Stimulated activated CD4-positive, alpha-beta T cell treated with anti-CD3 and anti-CD28 coated beads, Interleukin-12 subunit alpha, Interleukin-12 subunit beta, amount 100 ng/mL, for 24 hours (primary cell): ENCODE measurements at places on chromosomes 1 and 21.

DNA sequence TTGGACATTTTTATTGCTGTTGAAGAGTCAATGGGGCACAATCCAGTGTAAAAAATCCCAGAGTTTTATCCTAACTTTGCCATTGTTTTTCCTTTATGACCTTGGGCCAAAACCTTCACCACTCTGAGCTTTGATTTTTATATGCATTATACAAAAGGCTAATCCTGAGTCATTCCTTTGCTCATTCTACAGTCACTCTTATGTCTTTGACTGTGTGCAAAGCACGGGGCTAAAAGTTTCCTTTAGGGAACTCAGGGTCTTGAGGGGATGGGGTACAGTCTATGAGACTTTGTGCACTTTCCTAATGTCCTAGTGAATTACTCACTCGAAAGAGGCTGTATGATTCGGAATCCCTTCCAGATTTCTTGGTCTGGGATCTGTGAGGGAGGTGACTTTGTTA is 543.2 kb upstream of the CAMK1G start:
- DNase-seq, result no peak

DNA sequence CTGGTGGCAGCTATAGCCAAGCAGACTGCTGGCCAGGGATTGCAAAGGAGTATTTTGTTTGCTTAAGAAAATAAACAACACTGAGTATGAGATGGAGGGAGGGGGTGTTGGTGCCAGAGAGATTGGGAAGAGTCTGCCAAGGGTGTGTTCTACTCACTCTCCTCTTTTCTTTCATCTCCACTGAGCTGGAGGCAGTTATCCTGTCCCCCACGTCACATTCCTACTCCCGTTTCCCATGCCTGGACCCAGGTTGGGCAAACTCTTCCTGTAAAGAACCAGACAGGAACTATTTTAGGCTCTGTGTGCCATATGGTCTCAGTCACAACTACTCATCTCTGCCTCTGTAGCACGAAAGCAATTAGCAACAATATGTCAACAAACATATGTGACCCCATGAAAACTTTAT is 1.4 kb upstream of the IL24 start:
- DNase-seq, result no peak

DNA sequence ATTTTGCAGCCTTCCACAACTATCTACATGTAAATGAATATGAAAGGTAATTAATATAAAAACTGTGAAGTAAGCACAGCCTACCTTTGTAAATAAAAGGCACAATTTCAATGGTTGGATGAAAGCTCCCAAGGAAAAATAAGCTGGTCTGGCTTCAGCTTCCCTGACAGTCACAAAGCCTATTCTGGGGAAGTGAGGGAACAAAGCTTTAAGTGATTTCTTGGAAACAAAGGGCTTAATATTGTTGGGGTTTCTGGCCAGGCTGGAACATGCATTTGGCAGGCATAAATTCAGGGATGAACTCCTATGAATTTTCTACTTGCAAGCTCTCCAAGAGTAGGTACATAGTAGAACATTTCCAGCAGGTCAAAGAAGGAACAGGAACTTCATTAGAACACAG is 17.3 kb downstream of the BCAS2 start:
- DNase-seq, result no peak

GRCh38 chr21:40723317-40723716 is 123.6 kb downstream of the DSCAM start:
- DNase-seq, result no peak

GRCh38 chr1:116062201-116062600 is 49.0 kb upstream of the MAB21L3 start:
- no peak for DNase-seq

- DNase-seq, result no peak
Observed at GRCh38 chr1:40199126-40199525, 37.9 kb downstream of the RLF start.

GRCh38 chr1:2451741-2452140 is 24.3 kb upstream of the PLCH2 start:
- no peak for DNase-seq

DNA sequence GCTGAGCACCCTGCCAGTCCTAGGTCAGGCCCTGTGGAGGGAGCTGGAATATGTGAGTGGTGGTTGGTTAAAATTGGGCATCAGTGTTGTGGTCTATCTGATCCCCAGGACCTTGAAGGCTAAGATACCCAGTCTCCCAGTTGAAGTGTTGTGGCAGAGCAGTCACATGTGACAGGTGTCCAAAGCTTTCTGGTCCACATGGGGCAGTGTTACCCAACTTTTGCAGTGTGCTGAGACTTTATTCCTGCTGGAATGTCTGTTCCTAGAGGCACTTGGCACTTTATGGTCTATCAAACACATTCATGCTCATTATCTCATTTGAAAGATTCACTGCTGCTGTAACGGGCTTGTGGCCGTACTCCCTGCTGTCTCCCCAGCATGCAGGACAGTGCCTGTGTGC is 21.0 kb upstream of the LORICRIN start:
- no peak for DNase-seq

DNA sequence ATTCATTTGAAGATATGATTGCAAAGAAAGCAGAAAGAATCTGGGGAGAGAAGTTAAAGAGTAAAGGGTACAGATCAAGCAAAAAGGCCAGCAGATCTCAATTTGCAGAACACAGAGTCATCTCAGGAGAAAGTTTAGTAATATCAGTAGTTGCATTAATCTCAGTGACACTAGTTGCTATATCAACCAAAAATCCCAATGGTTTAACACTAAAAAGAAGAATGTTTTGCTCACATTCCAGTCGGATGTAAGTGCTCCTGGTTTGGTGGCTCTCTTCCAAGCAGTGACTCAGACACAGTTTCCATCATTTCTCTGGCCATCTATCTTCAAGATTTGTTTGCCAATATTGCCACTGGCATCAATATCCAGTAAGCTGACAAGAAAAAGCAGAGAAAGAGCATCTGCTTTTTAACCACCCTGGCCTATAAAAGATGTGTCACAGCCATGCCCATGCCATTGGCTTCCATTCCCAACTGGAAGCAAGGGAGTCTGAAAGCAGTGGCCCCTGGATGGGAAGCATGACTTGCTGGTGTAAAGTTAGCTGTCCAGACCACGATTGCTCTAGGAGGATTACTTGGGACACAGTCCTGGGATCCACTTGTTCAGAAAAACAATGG is 45.5 kb upstream of the AIM2 start:
- no peak for DNase-seq

GRCh38 chr1:225941187-225941941 is at the start of gene LEFTY2:
Gene LEFTY2, minus strand, starts transcription at chr1:225941220. Its CDS starts 80 bp downstream, at chr1:225941140.
- no peak for DNase-seq

DNA sequence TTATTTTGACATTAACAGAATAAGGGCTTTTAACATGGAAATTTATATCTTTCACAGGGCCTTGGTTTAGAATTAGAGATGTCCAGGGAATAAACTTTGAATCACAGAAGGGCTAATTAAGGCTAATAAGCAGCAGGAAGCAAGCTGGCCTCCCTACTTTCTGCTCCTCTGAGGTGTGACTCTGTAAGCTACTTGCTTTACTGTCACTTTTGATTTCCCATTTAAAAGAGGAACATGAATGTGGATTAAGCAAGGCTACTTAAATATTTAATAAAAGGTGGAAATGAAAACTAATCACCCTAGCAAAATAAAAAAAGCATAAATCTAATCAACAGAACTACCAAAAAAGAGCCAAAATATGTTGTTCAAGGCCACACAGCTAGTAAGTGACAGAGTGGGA is 28.9 kb upstream of the CD5L start:
- DNase-seq, result no peak

DNA sequence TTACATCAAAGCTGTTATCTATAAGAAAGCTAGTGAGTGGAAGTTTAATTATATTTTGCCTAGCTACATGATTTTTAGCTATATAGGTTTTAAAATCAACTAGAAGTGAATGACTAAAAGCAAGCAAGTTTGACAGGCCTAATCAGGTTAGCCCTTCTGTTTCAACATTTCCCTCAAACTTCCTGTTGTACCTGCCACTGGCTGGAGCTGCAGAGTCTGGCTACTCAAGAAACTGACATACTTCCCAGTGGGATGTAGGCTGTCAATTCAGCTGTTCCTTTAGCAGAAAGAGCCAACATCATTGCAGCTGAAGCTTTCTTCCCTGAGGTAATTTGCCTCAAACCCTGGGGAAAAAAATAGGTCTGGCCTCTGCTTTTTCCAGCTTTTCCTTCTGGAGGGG is 87.1 kb upstream of the TNR start:
- no peak for DNase-seq

DNA sequence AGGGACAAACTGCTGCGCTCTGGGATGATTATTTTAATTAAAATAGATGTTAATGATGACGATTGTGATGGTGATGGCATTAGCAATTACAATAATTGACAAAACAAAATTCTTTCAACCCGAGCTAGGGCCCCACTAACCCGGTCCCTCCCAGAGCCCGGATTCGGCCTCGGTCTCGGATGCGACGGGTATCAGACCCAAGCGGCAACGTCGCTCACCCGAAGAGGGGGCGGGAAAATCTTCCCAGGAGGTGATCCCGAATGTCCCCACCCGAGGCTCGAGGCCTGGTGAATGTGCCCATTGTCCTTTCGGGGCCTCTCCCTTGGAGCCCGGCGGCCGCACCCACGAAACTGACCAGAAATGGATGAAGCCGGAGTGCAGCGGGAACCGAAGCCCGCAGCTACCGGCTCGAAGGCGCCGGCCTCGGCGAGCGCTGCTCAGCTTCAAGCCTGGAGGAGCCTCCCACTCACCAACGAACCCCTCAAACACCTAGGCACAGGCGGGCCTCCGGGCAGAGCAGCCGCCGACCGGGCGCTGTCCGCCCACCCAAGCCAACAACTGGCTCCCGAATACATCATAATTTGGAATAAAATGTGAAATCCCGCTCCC is 1.2 kb downstream of the TAL1 start:
- DNase-seq, result no peak

GRCh38 chr1:24702511-24703293 is 42.5 kb upstream of the CLIC4 start:
- DNase-seq, result no peak

DNA sequence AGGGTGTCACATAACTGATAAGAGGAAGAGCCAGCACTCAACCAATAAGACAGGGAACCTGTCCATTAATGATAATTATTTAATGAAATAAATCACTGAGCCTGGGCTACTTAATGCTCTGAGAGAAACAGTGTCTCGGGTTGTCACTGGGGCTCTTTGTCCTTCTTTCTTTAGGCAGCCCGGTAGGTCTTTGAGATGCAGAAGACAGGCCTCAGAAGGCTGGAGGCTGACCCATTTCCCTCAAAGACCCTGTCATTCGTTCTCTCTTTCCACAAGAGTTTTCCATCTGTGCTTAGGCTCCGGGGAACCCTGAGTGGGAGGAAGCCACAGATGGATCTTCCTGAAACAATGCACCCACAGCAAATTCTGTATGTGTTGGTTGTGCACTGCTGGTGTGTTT is 68.2 kb downstream of the BRINP2 start:
- no peak for DNase-seq

GRCh38 chr1:152926091-152926490 is 17.7 kb downstream of the IVL start:
- no peak for DNase-seq

DNA sequence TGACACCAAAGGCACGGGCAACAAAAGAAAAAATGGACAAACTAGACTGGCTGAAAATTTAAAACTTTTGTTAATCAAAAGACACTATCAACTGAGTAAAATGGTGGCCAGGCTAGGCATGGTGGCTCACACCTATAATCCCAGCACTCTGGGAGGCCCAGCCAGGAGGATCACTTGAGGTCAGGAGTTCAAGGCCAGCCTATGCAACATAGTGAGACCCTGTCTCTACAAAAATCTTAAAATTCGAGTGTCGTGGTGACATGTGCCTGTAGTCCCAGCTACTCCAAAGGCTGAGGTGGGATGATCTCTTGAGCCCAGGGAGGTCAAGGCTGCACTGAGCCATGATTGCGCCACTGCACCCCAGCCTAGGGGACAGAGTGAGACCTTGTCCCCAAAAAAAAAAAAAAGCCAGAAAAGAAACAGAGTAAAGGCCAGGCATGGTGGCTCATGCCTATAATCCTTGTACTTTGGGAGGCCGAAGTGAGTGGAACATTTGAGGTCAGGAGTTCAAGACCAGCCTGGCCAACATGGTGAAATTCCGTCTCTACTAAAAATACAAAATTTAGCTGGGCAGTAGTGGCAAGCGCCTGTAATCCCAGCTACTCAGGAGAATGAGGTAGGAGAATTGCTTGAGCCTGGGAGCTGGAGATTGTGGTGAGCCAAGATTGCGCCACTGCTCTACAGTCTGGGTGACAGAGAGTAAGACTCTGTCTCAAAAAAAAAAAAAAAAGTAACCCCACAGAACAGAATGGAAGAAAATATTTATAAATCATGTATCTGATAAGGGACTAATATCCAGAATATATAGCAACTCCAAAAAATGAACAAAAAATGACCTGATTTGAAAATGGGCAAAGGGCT is 8.0 kb downstream of the TUT4 start:
- DNase-seq, result no peak

GRCh38 chr1:19656780-19657466 is 7.8 kb upstream of the HTR6 start:
- no peak for DNase-seq

DNA sequence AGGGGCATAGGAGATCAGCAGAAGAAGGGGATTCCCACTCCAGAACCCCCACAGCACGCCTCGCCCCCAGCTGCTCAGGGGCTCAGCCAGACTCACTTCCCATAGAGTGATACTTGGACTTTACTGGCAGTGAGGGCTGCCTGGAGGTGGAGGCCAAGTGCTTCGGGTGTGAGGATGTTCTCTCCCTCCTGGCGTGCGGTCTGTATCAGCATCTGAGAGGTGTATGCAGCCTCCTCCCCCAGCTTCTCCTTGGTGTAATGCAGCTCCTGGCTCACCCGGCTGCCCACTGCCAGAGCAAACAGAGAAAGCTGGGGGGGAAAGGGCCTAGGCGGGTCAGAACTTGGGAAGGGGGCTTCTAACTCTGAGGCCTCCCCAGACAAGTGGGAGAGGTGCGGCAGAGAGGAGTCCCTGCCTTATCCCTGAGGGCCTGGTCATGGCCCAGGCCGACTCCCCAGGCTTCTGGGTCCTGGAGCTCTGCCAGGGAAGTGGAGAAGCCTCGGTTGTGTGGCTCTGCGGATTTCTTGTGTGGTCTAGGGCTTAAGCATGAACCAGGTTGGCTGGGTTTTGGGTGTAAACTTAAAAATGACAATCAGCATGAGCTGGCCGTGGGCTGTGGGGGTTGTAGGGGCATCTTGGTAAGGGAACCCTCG is 10.9 kb downstream of the PTCH2 start:
- no peak for DNase-seq
